T47D (cell line): ENCODE measurements at places on chromosomes 2 and 18.

DNA sequence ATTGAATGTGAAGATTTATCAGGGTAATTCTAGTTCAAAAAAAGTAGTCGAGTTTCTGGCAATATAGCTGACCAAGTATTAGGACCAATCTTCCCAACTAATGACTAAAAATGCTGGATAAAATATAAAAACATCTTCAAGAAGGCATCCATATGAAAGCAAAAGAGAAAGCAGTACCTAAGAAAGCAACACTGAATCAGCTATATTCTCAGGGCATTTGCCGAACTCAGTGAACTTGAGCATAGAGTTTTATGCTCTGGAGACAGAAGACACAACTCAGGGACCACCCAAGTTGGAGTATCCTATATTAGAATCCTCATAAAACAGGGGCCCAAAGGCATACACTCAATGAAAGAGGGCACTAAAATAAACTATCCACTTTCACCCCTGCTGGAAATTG is 103.7 kb upstream of the HNRNPA3 start:
- DNase-seq: no peak

- no peak for DNase-seq
Observed at GRCh38 chr18:73040247-73040646, 172.5 kb upstream of the NETO1 start.

DNA sequence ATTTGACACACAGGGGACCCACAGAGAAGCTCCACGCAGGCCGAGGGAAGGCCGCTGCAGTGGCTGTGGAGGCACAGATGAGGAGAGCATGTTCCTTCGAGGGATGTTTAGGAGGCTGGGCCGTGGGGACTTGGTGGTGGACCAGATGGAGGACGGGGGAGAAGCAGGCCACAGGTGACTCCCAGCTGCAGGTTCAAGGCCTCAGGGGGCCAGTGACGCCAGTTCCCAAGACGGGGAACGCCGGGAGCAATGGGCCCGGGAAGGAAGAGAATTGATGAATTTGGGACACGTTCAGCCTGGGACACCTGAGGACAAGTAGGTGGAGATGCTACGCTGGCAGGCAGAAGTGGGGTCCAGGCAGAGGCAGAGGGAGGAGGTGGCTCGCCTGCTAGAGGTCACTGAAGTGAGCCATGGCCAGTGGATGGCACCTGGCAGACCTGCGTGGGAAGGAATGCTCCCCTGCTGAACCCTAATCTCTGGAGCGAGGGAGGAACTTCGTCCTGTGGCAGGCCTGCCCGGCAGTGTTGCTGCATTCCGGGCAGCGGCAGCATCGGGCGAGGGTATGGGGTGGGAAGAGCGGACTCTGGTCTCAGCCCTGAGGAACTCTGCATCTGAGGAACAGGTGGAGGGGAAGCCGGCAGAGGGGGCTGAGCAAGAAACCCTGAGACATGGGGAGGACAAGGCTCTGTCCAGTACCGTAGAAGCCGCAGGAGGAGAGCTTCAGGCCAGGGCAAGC is 25.2 kb upstream of the HPCAL1 start:
- DNase-seq: no peak

GRCh38 chr2:170396799-170397459 is 219.0 kb downstream of the MYO3B start:
- no peak for DNase-seq

DNA sequence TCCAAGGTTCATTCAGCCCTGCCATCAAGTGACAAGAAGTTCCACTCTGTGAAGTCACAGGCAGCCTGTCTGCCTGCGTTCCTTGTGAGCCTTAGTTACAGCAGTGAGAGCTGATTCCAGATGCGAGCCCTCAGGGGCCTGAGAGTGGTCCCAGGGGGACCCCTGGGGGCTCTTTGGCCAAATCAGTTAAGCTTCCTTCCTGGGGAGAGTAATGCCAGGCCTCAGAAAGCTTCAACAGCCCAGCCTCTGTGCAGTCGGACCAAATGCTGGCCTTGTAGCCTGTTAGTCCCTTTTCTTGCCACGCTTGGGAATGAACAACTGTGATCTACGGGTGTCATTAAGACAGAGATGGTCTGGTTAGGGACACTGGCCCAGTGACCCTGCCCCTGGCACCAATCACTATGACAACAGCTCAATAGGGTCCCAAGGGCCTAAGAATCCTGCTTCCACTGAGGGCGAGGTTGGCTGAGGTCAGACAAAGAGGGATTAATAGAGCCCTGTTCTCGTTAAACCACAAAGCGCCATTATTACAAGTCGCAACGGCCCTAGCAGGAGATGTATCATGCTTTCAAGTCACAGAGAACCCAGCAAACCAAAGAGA is 50.9 kb downstream of the HS1BP3 start:
- DNase-seq: no peak

- DNase-seq: no peak
Observed at GRCh38 chr18:12027046-12027445, 45.7 kb downstream of the IMPA2 start.

DNA sequence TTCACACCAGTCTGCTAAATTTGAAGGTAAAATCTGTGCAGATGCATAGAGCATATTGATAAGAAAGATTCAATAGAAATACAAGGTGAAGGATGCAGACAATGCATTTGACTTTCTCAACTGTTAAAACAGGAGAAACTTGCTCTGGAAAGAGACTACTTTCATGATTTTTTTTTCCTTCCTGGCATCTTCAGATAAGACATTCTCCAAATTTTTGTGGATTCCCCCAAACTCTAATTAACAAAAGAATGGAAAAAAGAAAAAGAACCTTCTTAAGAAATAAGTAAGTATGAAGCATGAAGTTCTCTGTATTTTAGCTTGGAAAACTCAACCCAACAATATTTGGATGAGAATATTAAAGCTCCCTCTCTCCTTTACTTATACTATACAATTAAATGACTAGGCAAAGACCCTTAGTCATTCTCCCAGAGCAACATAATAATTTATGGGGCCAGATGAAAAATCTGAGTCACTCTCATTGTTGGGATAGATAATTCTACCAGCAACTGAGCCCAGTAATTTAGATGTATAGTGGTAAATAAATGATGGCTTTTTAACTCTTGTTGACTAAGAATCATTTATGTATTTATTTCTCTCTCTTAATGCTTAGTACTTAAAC is 298.7 kb upstream of the COL3A1 start:
- no peak for DNase-seq

DNA sequence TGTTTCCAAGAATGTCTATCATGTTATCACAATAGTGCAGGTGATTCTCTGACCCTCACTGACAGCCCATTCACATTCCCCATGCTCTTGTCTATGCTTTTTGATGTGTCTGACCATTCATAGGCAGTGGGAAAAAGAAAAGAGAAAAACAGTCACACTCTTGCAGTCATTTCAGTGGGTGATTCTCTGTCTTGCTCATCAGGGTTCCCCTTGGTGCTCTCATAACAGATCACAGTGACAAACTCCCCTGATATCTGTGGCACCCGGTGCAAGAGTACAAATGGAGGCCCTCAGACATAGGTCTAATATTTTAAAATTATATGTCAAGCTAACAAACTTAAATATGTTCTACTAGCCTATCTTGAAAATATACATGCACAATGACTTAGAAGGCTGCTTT is 72.7 kb upstream of the PPP1CB start:
- no peak for DNase-seq
